Left renal cortex interstitium (tissue), 4 donors: ENCODE measurements at places on chromosomes 3 and 15.
A peak's percentile ranks its signal among the peaks of the same experiment; 100 is the strongest.

DNA sequence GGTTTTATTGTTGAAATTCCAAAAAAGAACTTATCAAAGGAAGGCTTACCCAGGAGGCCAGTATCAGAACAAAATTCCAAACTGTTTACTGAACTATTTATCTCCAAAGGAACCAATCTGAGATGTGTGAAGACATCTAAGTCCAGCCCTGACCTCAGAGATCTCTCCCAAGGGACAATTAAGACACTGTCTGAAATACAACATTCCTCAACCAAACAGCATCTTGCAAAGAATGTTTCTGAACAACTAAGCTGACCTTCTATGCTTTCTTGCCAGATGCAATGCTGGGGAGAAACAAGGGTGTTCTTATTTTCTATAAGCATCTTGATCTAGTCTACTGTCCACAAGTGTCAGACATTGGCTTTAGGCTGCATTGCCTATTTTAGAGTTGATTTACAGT lies 13.6 kb downstream of the PDZRN3 start:
- no peak for DNase-seq

DNA sequence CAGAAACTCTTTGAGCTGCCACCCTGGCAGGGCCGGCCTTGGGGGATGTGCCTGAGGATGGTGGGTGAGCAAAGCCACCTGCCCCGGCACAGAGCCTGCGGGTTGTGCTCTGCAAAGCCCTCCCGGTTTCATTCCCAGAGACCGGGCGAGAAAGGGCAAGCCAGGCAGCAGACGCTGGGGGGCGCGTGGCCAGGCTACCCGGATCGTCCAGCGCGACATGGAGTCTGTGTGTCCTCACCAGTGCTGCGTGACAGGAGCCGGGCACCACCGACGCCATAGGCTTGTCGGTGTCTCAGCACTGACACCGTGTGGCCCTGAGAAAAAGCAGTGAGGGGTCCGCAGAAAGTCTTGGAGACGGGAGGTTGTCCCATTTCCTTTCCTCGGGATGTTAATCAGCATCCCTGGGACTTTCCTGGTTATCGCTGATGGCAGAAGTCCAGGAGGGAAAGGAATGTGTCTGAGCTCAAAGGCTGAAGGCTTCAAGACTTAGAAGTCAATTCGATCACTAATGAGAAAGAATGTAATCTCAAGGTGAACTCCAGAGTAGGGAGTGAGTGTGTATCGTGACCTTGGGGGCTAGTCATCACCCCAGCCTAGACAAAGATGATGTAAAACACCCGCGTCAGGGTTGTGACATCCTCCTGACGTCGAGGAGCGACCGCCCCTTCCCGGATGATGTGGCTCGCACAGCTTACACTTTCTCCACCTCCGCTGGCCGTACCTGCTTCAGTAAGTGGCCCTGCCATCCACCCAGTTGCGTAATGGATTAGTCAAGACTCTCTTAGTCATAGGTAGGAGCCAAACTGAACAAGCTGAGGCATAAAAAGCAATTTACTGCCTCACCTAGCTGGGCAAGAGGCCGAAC lies 36.3 kb upstream of the PLA2G4E start:
- peak; percentile 58 for DNase-seq

DNA sequence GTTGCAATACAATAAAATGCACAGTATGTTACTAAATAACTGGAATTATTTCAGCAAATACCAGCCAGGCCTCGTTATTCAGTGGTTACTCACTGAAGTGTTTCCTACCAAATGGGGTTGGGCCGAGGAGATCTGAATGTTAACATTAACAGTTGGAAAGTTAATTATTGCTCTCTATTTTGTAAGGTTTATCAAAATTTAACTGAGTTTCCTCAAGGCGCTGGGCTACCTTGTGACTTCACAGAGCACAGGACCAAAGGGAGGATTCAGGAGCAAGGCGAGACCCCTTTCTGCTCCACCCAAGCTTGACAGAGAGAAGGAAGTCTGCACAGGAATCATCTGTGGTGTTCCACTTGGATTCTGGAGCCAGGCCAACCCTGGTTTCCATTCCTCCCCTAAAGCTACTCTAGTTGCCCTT lies 21.6 kb downstream of the ADAMTS9 start:
- no peak for DNase-seq

DNA sequence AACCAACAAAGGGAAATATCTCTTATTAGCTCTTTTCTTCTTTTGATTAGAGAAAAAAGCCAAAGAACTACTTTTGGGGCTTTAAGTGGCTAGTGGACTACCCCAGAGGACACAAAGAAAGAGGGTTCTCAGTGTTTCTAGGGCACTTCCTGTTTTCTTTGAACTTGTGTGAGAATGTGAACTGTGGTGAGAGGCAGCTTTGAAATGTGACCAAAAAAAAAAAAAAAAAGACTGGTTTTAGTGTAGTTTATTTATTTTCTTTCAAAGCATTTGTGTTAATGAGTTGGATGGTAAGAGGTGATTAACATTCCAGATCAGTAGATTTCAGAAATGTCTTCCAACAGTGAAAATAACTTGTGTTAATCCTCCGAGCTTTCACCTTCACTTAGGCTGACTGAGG lies 32.4 kb downstream of the SELENOT start:
- no peak for DNase-seq

- no peak for DNase-seq
Observed at GRCh38 chr15:51349156-51349844, 7.8 kb downstream of the GLDN start.

DNA sequence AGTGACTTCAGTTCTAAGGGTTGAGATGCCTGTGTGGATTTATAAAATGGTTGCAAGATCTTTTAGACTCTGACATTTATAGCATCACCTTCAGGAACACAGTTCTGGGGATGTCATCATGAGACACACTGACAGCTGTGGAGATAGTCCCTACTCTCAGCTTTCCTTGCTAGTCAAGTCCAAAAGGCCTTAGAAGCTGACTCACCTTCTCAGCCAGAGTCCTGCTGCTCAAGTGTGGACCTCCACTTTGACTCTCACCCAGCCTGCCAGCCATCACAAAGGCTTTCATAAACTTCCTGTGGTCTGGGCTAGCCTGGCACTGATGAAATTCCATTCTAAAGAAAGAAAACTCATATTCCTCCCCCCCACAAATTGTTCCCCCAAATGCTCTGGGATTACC lies 44.8 kb downstream of the TMEM39A start:
- DNase-seq: no peak
